ENCODE measurements at places on chromosomes 1 and 21. TPM values are rescaled to one million over a fixed set of nuclear protein-coding genes. Genes with fewer than 3 reads are reported as not detected.

- H3K27me3 ChIP-seq = no peaks in the 10 kb centered on the region
- H3K4me3 ChIP-seq = no peak overlapping the region
- H3K36me3 ChIP-seq = no peaks in the 10 kb centered on the region
- H3K27ac ChIP-seq = no peak overlapping the region
- H3K4me1 ChIP-seq = no peaks in the 10 kb centered on the region
These were observed 559.8 kb downstream of the LMO4 start for GRCh38 chr1:87888446-87888845.

The DMRTA2 gene
- total RNA-seq = not detected

DNA sequence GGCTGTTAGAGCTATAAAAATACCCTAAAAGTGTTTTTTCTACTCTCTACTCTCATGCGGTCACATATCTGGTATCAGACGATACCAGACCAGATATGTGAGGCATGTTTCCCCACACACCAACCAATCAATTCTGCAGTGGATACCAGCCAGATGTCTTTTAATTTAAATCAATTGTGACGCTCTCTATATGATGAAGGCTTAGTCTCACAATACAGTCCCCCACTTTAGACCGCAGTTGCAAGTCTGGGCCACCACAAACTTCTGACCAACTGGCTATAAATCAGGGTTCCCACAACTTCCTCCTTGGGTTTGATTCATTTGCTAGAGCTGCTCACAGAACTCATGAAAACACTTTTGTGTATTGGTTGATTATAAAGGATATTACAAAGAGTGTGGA, 586.1 kb upstream of the ZP4 start:
- H3K4me1 ChIP-seq = no peaks in the 10 kb centered on the region
- no peak overlapping the region for H3K27ac ChIP-seq
- no peak for DNase-seq
- no peaks in the 10 kb centered on the region for H3K36me3 ChIP-seq

DNA sequence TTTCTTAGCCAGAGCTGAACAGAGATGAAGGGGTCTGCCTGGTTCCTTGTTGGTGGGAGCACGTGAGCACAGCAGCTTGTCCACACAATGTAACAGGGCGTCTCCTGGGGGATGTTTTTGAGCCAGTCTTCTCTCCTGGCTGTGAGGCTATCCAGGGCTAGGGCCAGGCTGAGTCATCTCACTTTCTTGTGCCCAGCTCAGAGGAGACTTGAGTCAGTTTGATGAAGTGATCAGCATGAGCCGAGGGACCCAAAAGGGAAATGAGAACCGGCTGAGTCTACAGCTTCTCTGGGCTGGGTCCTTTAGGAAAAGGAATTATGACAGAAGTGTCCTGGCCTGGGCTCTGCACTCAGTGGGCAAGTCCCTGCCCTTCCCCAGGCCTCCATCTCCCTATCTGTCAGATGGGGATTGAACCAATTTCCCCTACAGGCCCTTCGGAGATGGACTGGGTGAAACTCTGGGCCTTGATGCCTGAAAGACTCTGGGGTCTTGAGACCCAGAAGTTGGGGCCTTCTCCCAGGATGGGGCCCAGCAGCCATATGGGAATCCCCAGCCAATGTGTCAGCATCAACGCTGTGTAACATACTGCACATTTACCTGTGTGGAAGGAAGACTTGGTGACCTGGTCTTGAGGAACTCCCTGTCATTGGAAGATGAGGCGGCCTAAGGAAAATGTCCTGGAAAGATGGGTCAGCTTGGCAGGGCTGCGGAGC, 36.6 kb downstream of the DMRTB1 start:
- H3K36me3 ChIP-seq = no peaks in the 10 kb centered on the region
- no peaks in the 10 kb centered on the region for H3K27me3 ChIP-seq
- H3K27ac ChIP-seq = no peak overlapping the region
- DNase-seq = no peak
- no peak overlapping the region for H3K4me3 ChIP-seq

GRCh38 chr1:226666164-226666506, 72.9 kb downstream of the ITPKB start:
- no peaks in the 10 kb centered on the region for H3K27me3 ChIP-seq
- H3K4me1 ChIP-seq = no peaks in the 10 kb centered on the region
- no peak overlapping the region for H3K27ac ChIP-seq
- no peak overlapping the region for H3K4me3 ChIP-seq
- no peaks in the 10 kb centered on the region for H3K36me3 ChIP-seq

GRCh38 chr1:28290851-28291250, 31.5 kb downstream of the SESN2 start:
- no peaks in the 10 kb centered on the region for H3K36me3 ChIP-seq
- no peaks in the 10 kb centered on the region for H3K4me1 ChIP-seq
- H3K27ac ChIP-seq = no peak overlapping the region
- H3K4me3 ChIP-seq = no peak overlapping the region
- DNase-seq = no peak

DNA sequence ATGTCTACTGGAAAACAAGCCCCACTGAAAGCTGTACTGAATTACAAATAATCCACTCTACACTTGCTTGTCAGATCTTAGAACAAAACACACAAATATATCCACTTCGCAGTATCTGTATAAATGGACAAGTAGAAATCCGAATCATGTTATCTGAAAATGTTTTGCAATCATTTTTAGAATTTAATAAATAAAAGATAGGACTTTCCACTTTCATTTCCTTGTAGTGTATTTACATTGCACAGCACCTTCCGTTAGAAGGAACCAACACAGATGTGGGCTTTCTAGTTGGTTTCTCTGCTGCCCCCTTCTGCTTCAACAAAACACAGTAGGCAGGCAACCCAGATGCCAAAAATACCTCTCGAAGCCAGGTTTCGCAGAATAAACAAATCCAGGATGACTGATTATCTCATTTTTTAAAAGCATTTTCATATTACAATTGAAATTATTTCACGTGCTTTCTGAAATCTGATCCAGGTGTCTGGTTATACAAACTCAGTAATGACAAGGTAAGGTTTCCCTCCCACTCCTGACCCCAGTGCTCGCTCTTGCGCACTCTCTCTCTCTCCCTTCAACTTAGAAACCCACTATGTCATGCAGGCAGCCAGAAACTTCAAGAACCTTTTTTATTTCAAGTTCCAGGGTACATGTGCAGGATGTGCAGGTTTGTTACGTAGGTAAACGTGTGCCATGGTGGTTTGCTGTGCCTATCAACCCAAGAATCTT, 389.9 kb downstream of the SMYD3 start:
- H3K4me3 ChIP-seq = no peak overlapping the region
- H3K27me3 ChIP-seq = no peaks in the 10 kb centered on the region
- H3K27ac ChIP-seq = peak overlapping the region; percentile 44
- DNase-seq = no peak

The LRRC3 gene
- 1.7 TPM for total RNA-seq

DNA sequence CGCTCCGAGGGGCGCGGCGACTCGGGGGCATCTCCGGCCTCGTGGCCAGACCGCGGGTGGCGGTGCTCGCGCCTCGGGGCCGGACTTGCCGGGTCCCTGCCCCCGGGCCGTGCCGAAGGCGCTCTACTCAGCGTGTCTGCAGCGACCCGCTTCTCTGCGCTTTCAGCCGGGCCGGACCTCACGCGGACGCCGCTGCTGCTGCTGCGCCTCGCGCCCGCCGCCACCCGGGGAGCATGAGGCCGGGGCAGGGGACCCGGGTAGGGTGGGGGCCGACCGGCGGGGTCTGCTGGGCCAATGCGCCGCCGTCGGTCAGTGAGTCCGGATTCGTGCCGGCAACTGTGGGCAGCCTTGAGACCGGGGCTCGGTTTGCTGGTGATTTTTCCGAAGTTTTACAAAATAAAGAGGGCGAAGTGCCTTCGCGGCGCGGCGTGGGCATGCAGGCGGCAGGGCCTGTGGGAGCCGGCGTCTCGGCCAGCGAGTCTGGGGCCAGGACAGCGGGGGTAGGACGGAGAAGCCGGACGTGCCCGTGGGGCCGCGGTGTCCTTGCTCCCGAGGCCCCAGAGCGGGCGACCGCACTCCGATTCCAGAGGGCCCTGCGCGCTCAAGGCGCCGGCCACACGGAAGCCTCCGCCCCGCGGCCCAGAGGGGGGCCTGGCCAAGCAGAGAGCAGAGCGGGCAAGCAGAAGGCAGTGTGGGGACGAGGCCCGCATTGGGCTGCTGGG, 749 bp downstream of the FAM163A start:
- H3K36me3 ChIP-seq = no peaks in the 10 kb centered on the region
- no peak overlapping the region for H3K27ac ChIP-seq
- no peaks in the 10 kb centered on the region for H3K4me1 ChIP-seq

GRCh38 chr1:170221031-170221430, 75.3 kb downstream of the NTMT2 start:
- H3K36me3 ChIP-seq = no peaks in the 10 kb centered on the region
- H3K4me1 ChIP-seq = no peaks in the 10 kb centered on the region
- H3K27ac ChIP-seq = no peak overlapping the region

DNA sequence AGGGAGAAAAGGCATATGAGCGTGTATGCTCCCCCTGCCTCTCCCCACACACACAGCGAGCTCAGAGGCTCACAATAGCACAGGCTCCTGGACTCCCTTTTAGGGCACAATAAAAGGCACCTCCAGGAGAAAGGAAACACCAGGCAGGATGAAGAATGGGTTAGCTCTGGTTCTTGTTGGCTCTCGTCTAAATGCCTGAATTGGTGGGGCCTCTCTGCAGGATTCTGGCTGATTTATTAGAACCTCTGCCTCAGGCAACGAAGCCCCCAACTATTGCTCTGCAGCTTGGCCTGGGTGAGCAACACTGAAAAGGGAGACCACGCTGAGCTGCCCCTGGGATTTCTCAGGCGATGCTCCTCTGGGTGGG, 590.9 kb upstream of the PLXNA2 start:
- no peak overlapping the region for H3K27ac ChIP-seq
- no peaks in the 10 kb centered on the region for H3K27me3 ChIP-seq
- H3K4me1 ChIP-seq = no peaks in the 10 kb centered on the region

GRCh38 chr1:54606096-54606989, 17.0 kb downstream of the FAM151A start:
- no peak for DNase-seq
- H3K4me1 ChIP-seq = no peaks in the 10 kb centered on the region
- no peaks in the 10 kb centered on the region for H3K27me3 ChIP-seq
- H3K27ac ChIP-seq = no peak overlapping the region

The SPATA45 gene
- not detected for total RNA-seq

The OR2L5 gene
- total RNA-seq = not detected

DNA sequence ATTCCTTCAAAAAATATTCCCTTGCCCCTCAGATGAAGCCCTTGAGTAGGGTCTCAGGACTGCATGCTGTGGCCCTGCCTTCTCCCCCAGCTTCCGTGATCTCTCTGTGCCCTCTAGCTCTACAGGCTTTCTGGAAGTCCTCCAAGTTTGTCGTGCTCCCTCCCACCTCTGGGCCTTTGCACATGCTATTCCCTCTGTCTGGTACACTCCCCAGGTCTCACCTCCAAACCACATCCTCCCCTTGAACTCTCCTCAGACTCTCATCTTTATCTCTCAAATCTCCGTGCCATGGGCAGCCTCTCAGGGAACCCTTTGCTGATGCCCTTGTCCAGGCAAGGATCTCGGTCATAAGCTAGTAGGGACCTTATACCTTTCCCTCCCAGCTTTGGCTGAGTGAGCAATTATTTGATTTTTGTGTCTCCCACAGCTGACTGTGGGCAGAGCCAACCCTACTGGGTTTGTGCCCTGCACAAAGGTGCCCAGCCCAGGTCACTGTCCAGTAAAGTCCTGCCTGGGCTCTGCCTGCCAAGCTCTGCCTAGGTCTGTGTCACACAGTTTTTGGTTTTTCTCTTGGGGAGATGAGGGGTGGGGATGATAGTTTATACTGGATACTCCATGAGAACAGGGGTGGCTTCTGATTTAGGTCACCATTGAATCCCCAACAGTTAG, 188.1 kb downstream of the ZNF281 start:
- no peaks in the 10 kb centered on the region for H3K27me3 ChIP-seq
- no peak for DNase-seq
- no peak overlapping the region for H3K4me3 ChIP-seq
- no peaks in the 10 kb centered on the region for H3K36me3 ChIP-seq
- H3K27ac ChIP-seq = no peak overlapping the region

DNA sequence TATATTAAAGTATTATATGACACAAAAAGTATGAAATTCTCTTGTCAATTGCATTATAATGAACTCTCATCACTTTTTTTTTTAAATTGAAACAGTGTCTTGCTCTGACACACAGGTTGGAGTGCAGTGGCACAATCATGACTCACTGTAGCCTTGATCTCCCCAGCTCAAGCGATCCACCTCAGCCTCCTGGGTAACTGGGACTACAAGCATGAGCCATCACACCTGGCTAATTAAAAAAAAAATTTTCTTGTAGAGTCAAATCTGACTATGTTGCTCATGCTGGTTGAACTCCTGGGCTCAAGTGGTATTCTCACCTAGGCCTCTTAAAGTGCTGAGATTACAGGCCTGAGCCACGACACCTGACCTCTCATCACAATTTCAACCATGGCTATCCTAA, 259.3 kb downstream of the S1PR1 start:
- no peak overlapping the region for H3K27ac ChIP-seq
- H3K4me3 ChIP-seq = no peak overlapping the region
- no peak for DNase-seq
- H3K27me3 ChIP-seq = no peaks in the 10 kb centered on the region
- no peaks in the 10 kb centered on the region for H3K4me1 ChIP-seq

DNA sequence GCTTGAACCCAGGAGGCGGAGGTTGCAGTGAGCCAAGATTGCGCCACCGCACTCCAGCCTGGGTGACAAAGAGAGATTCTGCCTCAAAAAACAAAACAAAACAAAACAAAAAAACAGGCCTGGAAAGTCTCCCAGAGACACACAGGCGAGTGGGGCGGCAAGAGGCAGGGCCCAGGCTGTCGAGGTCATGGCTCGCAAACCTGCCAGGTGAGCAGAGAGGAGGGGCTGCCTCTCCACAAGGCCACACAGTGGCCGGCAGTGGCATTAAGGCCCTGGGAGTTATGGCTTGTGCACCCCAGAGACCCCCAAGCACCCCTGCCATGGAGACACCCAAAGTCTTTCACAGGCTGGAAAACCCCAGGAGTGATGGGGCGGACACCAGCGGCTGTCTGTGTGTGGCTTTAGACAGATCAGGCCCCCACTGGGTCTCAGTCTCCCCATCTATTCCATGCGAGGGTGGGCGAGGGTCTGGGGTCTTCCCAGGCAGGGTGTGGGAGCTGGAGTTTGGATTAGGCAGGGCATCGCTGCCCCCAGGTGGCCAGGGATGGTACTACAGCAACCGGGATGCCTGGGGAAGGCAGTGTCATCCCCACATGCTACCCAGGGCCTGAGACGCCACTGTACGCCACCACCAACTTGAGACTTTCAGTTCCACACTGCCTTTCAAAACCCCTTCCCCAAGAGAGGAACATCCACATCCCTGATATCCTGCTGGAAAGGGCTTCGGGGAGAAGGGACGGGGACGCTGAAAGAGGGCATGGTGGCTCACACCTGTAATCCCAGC, 7.3 kb upstream of the CTRC start:
- H3K36me3 ChIP-seq = no peaks in the 10 kb centered on the region
- H3K27me3 ChIP-seq = no peaks in the 10 kb centered on the region
- no peak overlapping the region for H3K4me3 ChIP-seq
- H3K4me1 ChIP-seq = peaks cover 24% of the 10 kb centered on the region
- DNase-seq = peak; percentile 87

- no peak overlapping the region for H3K4me3 ChIP-seq
- H3K27me3 ChIP-seq = no peaks in the 10 kb centered on the region
- peak; percentile 53 for DNase-seq
- no peaks in the 10 kb centered on the region for H3K36me3 ChIP-seq
- no peaks in the 10 kb centered on the region for H3K4me1 ChIP-seq
These were observed 6.1 kb downstream of the PRXL2B start for GRCh38 chr1:2592672-2593071.

The CTSK gene
- 34.6 TPM for total RNA-seq

- no peaks in the 10 kb centered on the region for H3K36me3 ChIP-seq
- no peak overlapping the region for H3K4me3 ChIP-seq
- no peaks in the 10 kb centered on the region for H3K4me1 ChIP-seq
- no peaks in the 10 kb centered on the region for H3K27me3 ChIP-seq
These were observed 215.8 kb downstream of the TRABD2B start for GRCh38 chr1:47781171-47781959.

The PER3 gene
- total RNA-seq = 13.9 TPM

Data from pancreas (tissue), 10 donors.